ENCODE measurements at places on chromosomes 6 and 20.

- DNase-seq = peak; percentile 57
These were observed 161.1 kb downstream of the DLL1 start for GRCh38 chr6:170129691-170130171.

DNA sequence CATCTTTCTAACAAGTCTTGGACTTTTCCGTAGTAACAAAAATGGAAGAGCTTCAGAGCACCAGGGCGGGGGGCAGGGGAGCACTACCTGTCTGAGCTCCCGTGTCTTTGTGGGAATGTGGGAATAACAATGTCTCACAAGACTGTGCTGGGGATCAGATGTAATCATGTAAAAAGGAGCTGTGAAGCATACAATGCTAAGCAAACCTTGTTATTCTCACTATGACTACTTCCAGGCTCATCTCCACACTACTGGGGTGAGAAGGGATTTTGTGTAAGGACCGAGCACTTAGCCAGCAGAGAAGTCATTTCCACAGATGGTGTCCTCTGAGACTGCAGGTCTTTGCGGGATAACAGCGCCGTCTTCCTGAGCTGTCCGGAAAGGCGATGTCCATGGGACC is 27.1 kb downstream of the PRR18 start:
- no peak for DNase-seq

DNA sequence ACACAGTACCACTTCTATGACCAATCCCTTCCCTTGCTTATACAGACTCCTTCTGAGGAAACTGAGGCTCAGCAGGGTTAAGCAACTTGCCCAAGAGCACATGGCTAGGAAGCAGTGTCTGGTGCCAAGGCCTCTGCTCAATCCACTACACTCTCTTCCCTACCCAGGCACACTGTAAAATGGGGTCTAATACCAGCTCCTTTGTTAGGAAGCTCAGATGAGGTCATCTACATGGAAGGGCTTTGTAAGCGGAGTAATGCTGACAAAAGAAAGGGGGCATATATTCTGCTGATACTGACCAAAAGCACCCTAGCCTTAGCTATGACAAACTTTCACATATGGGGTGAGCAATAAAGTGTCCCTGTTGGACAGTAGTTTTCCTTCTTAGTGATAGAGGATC is 9.1 kb downstream of the TRIM26 start:
- DNase-seq = no peak

DNA sequence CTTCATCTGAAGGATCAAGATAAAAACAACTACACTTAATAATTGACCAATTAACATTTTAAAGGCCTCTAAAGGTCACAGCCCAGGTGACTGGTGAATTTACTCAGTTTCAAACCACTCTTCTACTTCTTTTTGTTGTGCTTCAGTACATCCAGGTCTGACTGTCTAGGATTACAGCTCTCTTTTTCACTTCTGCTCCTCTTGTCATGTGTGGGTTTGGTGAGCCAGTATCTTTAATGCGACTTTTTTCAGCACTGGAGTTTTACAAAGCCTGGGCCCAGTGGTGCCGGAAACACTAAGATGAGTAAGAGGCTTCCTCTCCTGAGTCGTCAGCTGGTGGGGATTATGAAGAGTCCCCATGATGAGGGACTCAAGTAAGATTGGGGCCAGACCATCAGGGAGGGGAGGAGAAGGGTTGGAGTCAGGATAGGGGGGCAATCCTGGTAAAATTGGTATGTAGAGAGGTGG is 27.0 kb downstream of the HECA start:
- DNase-seq = no peak

GRCh38 chr20:36400909-36401735 is 95.0 kb downstream of the DLGAP4 start:
- DNase-seq = no peak

GRCh38 chr6:25176466-25176865 is 102.7 kb upstream of the CARMIL1 start:
- DNase-seq = no peak

GRCh38 chr6:84441456-84441855 is 214.0 kb upstream of the CEP162 start:
- no peak for DNase-seq

- no peak for DNase-seq
These were observed 6.1 kb upstream of the C6orf58 start for GRCh38 chr6:127570739-127571389.

- DNase-seq = no peak
These were observed 14.5 kb downstream of the TAF4 start for GRCh38 chr20:62051144-62051543.

DNA sequence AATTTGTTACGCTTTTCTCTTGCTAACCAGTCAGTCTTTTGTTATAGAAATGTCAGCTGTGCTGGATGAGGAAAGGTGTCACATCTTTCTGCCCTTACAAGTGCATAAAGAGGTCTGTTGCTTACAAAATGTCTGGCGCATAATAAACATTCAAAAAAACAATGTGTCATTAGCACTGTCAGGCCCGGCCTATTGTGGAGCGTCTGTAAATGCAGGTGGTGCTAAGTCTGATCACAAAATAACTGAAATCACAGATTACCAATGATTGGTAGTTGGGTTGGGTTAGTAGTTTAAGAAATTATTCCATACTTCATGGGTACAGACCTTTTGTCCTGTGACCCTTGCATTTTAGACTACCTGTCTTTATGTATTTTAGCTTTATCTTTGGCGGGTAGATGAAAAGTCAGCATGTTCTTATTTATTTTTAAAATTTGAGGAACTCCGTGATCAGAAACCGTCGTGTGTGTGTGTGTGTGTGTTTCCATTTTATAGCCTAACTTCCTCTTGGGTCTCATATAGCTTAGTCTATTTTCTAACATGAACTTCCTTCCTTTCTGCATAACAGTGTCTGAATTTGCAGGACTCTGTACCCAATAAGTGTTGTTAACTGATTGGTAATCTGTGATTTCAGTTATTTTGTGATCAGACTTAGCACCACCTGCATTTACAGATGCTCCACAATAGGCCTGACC is 88.1 kb upstream of the IFNGR1 start:
- DNase-seq = no peak

DNA sequence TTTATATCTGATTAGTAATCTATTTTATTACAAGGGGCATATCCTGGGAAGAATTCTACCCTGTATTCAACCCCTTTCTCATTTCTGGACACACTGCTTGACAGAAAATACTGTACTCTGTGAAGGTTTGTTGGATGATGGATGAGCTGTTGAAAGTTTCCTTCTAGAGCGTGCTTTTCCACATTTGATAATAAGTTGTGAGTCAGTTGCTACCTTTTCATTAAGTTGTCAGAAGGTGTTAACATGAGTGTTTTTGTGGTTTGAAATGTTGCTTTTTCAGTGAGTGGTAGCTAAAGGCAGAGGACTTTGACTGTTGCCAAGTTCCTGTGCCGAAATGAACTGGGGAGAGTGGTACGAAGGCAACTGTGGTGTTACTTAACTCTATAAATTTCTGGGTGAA is 3.9 kb upstream of the ECI2 start:
- DNase-seq = no peak

DNA sequence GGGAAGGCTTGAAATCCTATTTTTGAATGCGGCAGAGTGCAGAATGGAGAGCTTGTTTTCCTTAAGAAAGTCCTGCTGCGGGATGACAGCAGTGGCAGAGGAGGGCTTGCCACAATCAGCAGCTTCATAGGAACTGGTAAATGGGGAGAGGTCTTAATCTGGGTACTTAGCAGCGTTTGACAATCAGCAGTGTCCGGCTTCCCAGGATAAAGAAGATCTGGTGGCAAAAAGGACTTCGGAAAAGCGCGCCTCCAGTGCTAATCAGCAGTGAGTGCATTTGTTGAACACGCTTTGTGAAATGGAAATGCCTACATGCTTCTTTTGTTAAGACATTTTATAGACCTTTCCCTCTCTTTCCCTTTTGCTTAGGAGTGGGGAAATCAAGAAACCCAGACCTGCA is 735.7 kb downstream of the QKI start:
- no peak for DNase-seq

DNA sequence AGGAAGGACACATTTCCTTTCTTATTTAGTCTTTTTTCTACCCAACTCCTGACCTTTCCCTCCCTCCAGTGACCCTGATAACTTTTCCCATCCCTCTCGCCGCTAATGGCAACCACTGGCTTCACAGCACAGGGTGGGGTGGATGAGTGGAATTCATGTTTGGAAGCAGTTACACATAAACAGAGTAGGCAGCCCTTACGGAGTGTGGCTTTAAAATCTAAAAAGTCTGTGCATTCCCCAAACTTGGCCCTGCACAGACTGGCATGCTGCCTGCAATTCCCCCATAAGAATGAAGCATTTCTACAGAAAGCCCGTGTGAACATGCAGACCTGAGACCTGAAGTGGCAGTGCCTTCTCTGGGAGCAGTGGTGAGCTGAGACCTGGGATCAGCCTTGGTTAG is 275.9 kb upstream of the PRND start:
- DNase-seq = no peak

DNA sequence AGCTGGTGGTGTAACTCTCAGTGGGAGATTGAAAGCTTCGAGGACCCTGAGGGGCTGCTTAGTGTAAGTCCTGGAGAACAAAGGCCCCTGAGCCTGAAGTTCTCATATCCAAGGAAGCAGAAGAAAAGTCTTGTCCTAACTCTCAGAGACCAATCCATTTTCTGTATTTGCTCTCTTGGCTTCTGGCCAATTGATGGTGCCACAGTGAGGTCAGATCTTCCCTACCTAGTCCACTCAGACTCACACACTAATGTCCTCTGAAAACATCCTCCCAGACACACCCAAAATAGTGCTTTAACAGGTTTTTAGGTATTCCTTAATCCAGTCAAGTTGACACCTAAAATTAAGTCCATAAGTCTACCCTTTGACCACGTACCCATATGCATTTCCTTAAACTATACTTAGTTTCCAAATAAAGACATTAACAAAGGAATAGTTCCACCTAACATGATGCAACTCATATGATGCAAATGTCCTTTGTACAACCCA is 29.4 kb downstream of the ZNF292 start:
- no peak for DNase-seq

GRCh38 chr20:35305682-35306556 is 13.7 kb upstream of the FAM83C start:
- no peak for DNase-seq

- DNase-seq = peak; percentile 40
These were observed 2.4 kb upstream of the ZMYND8 start for GRCh38 chr20:47358672-47359529.

DNA sequence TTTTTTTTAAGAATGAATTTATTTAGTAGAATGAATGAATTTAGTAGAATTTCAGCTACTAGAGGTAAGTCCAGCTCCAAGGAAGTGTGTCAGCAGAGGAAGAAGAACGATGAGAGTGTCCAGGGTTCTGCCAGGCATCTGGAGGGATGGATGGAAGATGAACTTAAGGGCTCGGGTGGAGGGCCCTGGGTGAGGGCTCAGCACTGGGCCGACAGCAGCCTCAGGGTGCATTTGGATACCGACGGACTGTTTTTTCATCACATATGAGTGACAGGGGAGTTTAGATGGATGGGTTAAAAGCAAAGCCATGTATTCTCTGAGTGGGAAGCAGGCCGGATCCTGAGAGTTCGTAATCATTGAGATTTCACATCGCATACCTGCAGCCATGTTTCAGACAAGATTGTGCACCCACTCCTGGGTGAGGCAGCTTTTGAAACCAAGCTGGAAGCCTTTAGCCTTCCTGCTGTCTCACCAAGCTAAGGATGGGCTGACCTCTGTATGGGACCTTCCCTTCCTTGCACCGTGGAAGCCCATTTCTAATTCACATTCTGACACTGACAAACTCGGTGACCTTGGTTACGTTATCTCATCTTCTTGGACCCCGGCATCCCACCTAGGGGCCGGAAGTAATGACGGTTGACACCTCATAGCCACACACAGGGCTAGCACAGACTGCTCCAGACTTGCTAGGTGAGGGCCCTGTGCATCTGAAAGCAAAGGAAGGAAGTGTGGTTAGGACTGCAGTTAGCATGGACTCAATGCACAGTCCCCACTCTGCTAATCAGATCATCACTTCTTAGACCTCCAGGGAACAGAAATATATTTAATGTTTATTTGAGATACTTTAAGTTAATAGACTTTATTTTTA is 228.5 kb downstream of the SLC24A3 start:
- no peak for DNase-seq

- DNase-seq = no peak
These were observed 454.9 kb downstream of the PTPRT start for GRCh38 chr20:42734660-42735368.

- DNase-seq = no peak
These were observed 562.8 kb downstream of the UTRN start for GRCh38 chr6:144847916-144848315.

DNA sequence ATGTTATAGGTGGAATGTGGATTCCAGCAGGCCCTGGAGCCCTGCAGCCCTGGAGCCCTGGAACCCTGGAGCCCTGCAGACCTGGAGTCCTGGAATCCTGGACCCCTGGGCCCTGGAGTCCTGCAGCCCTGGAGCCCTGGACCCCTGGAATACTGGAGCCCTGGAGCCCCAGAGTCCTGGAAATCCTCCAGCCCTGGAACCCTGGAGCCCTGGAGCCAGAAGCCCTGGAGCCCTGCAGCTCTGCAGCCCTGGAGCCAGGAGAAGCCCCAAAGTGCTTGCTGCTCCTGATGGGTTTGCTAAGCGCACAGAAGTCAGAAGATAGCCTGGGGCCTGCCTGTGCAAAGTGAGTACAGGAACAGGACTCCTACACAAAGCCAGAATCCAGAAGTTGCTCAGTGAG is 223.1 kb upstream of the PDE10A start:
- DNase-seq = no peak

- DNase-seq = no peak
These were observed 73.6 kb downstream of the RSPH3 start for GRCh38 chr6:158926414-158926813.

GRCh38 chr6:76861403-76861802 is 601.9 kb downstream of the HTR1B start:
- no peak for DNase-seq

DNA sequence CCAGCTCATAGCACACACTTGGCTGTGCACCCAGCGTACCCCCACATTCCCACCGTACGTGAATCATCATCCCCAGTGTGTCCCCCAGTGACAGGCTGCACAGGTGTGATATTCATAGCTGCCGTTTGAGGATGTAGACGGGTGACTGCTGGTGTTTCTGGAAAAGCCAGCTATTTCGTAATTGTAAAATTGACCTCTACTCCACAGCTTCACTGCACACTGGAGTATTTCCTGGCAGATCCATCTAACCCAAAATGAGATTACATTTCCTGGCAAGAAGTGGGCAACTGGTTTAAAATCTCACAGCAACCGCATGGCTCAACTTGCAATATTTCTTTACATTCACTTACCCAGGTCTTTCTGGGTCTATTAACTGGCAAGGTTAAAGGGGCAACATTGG is 30.3 kb downstream of the CD83 start:
- no peak for DNase-seq

DNA sequence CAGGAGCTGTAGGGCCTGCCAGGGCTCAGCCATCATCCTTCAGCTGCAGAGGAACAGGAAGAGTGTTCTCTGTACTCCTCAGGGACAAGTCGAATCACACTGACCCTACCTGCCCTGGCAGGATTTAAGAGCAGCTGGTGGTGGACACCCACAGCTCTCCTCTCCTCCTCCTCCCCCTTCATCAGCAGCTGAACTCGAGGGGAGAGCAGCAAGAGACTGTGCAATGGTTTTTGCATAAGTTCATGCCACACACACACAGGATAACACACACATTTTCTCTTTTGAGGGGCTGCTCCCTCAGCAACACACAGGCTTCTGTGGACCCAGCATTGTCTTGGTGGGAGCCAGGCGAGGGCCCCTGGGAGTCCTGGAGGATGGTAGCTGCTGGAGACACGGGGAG is at the start of gene CST11:
TSS of gene CST11 (minus strand) at position 101 of the 400 bp plus-strand sequence. CDS start at position 36, 65 bp downstream.
- no peak for DNase-seq

GRCh38 chr6:137389150-137389704 is 105.0 kb downstream of the OLIG3 start:
- no peak for DNase-seq

- DNase-seq = no peak
These were observed 464.6 kb downstream of the CDKAL1 start for GRCh38 chr6:20998748-20999448.

Data from NCI-H187 (cell line).